ENCODE measurements at places on chromosomes 4 and X.
A peak's percentile ranks its signal among the peaks of the same experiment; 100 is the strongest.

- DNase-seq = no peak
Observed at GRCh38 chr4:19455850-19456602, 795.7 kb upstream of the SLIT2 start.

DNA sequence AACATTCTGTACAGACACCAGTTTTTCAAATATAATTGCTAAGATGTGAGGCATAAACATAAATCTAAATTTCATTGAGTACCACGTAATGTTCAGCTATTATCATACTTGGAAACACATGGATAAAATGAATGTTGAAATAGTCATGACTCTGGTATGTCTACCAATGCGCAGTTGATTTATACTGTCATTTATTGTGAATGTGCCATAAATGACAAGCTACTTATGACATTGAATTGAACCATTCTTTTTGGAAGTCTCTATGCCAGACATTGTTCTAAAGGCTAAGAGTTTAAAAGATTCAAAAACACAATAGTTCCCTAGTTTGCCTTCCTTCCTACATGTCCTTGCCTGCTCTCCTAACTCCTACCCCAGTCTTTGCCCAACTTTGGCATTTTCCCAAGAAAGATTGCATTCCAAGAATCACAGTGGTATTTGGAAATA lies 96.6 kb upstream of the DMD start:
- no peak for DNase-seq

DNA sequence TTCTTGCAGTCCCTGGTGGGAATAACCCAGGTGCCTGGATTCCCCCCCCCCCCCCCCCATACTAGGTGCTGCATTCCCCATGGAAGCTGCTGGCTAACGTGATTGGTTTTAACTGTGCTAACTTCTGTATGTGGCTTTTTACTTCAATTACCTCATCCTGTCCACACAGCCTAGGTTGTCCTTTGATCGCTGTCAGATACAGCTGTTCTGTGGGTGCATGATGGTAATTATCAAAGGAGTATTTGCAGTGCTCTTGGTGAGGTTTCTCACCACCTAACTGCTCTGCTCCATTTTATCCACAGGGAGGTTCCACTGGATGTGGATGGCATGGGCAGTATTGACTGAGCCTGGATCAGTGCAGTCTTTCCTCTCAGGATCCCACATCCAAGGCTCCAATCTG lies 93.0 kb downstream of the ZNF518B start:
- DNase-seq = no peak

DNA sequence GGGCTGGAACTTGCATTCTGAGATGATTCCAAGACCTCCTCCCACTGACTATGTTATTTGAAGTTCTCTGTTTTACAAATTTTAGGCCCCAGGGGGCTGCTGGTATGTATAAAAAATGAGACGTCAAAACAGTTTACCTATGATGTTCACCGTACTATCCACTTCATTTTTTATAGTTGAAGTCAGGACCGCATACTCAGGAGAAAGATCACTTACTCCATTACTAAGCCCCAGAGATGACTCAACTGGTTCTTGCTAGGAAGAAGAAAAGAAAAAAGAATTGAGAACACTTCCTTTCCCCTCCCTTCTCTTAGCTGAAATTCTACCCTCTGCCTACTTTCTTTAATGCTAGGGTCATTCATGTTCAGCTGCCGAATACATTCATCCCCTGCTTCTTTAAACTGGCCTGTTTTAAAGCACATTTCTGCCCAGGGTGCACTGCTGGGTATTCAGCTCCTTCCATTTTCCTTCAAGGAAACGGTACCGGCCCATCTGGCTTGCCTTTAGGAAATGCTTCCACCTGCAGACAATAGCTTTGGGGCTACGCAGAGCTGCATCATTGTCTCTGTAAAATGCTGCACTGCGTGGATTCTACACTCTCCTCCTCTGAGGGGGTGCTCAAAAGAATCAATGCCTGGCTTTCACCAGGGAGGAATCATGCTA lies 66.2 kb downstream of the IRF2 start:
- DNase-seq = no peak

GRCh38 chr4:59161249-59161648 lies 2038.9 kb upstream of the ADGRL3 start:
- DNase-seq = no peak

- no peak for DNase-seq
Observed at GRCh38 chr4:134905061-134905460, 703.5 kb upstream of the PABPC4L start.

GRCh38 chrX:55342533-55343501 lies 78.1 kb upstream of the PAGE3 start:
- DNase-seq = peak; percentile 13

GRCh38 chr4:173293663-173294062 lies 40.5 kb downstream of the HMGB2 start:
- no peak for DNase-seq

DNA sequence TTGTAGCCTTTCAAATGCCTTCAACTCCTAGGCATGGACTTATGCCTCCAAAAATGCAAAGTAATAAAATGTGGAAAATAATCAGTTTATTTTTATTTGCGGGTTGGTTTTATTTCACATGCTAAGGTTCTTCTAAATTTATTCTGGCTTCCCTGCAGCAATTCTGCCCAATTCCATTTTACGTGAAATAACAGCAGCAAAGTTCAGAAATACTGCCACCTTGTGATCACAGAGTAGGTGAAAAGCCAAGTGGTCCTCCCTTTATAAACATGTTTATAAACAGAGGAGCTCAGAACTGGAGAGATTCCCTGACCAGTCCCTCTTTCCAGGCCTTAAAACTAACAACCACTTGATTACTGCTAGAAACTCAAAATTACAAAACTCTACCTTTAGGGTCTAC lies 14.7 kb upstream of the DCHS2 start:
- DNase-seq = no peak

DNA sequence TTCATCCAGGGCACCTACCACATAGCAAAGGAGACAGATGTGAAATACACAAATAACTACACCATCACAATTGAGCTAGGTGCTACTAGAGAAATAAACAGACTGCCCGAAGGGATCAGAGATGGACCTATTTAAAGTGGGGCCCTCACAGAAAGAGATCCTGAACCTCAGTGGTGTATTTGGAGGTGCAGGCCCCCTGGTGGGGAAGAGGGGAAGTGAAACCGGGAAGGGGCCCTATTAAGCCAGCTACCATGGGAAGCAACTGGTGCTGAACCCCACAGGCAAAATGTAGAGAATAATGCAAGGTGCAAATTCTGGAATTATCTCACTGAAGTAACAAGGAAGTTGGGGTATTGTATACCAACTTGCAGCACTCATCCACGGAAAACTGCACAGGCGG lies 78.6 kb upstream of the FAM9A start:
- no peak for DNase-seq

- DNase-seq = no peak
Observed at GRCh38 chrX:9352243-9352642, 112.6 kb upstream of the TBL1X start.

DNA sequence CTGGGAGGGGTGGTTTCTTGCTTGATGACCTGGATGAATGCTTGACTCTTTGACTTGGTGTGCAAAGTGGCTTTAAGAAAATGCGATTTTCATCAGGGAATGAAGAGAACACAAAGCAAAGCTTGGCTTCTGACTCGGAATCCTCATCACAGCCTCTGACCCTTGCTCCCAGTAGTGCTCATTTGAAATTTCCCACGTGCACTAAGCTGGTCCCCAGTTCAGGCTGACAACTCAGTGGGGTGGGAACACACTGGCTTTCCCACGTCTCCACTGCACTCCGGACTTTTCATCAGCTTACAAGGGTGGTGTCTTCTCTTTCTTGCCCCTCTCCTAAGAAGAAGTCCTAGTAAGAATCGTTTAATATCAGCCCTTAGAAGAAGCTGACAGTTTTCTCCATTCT lies 53.3 kb downstream of the HCCS start:
- no peak for DNase-seq

DNA sequence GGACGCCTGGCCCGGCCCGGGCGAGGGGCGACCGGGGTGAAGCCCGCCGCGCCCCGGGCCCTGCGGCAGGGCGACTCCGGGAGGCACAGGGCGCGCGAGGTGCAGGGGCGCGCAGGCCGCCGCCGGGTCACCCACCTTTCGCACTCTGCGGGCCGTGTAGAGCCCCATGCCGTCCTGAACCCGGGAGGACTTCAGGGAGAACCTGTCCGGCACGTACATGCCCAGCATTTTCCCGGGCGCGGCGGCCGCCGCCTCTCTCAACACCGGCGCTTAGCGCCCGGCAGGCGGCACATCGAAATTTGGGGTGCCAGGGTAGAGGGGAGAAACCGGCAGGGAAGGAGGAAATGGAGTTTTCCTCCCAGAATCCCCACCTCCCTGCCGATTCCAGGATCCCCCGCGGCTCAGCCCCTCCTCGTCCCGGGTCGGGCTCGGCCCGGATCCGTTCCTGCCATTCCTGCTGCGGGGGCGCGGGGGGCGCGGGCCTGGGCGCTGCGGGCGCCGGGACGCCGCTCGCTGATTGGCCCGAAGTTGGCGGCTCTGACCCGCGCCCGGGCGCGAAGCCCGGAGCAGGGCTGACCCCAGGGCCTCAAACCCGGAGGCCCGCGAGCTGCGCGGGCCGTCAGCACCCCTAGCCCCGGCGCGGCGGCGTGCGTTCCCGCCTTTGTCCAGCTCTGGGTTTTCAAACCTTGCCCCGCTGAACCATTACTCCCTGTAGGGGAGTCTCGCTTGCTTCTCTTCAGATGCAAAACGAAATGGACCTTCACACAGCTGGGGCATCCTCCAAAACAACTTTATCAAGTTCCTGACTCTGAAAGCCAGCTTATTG lies at the start of gene PRDM5:
PRDM5 (minus strand) TSS at position 346 of the 826 bp plus-strand sequence; CDS start at position 228, 118 bp downstream.
- no peak for DNase-seq

GRCh38 chr4:184934961-184935360 lies 83.3 kb upstream of the HELT start:
- DNase-seq = no peak

- DNase-seq = no peak
Observed at GRCh38 chr4:141705048-141705746, 68.8 kb downstream of the IL15 start.

- no peak for DNase-seq
Observed at GRCh38 chr4:182698212-182698611, 219.0 kb downstream of the DCTD start.

Measured in GM19239 (cell line).